ENCODE measurements at places on chromosomes 5 and 9. TPM values are rescaled to one million over a fixed set of nuclear protein-coding genes. Genes with fewer than 3 reads are reported as not detected.

Gene FCN1
- total RNA-seq, result not detected

Gene MAMDC4
- total RNA-seq, result 4.0 TPM

Gene GPR107
- 55.7 TPM for total RNA-seq

Gene LHX2
- not detected for total RNA-seq

Gene ANKRD31
- total RNA-seq, result 0.14 TPM

Gene TXNDC8
- total RNA-seq, result not detected

Gene KIF24
- total RNA-seq, result 0.59 TPM

Gene TCF7
- total RNA-seq, result 0.09 TPM

Gene SHISAL2B
- not detected for total RNA-seq

Gene GRM6
- total RNA-seq, result not detected

Gene ALDH1A1
- 141 TPM for total RNA-seq

Gene SLC24A2
- total RNA-seq, result not detected

Gene TAF7
- 81.4 TPM for total RNA-seq

Gene SYNPO
- 15.4 TPM for total RNA-seq

Gene RANBP17
- total RNA-seq, result 18.2 TPM

Gene NEUROG1
- total RNA-seq, result not detected

Gene ZER1
- total RNA-seq, result 37.4 TPM

Gene LEAP2
- total RNA-seq, result 0.18 TPM

Gene ALAD
- 23.6 TPM for total RNA-seq

Gene RAI14
- total RNA-seq, result 345 TPM

Gene PCDHGB4
- 27.3 TPM for total RNA-seq

Gene PCDHGA4
- total RNA-seq, result 5.8 TPM

Gene NUP214
- 20.4 TPM for total RNA-seq

Gene KIF20A
- 3.9 TPM for total RNA-seq

Gene TMEM245
- 60.0 TPM for total RNA-seq

Gene TAF11L10
- not detected for total RNA-seq

Gene PRR7
- total RNA-seq, result 6.2 TPM

Measured in smooth muscle cell of the umbilical artery (primary cell).